ENCODE measurements at places on chromosomes 16 and 17.

GRCh38 chr17:65389426-65389825 lies 172.0 kb downstream of the AXIN2 start:
- no peak for DNase-seq

DNA sequence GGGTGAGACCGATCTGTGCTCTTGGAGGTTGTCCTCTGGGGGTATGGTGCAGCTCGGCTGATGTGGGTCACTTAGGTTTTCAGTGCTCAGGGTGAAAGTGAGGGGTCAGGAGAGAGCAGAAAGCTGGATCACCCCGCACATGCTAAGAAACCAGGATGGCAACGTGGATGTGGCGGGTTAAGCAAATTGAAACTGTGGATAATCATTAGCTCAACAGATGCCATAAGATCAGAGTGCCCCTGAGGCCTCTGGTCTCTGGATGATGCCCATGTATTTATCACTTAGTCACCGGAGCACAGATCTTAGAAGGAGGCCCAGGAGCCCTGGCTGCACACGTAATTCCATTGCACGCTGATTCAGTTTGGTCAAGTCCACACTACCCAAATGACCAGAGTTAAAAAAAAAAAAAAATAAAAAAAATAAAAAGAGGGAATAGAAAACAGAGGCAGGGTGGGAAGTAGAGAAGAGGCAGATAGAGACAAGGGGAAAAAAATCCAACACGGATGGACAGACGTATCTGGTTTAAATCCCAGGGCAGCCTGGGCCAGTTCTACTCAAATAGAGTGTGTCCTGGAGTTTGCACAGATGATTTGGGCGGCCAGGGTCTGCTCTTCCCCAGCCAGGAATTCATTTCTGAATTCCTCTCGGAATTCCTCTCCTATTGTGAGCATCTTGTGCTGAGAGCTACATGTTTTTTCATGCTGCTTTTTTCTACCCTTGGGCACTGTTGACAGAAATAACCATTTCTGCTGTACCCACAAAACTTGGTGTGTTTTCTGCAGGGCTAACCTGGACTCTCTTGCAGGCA lies 378.3 kb downstream of the CPPED1 start:
- DNase-seq: no peak

- no peak for DNase-seq
Observed at GRCh38 chr16:31413381-31413780, 14.8 kb downstream of the COX6A2 start.

DNA sequence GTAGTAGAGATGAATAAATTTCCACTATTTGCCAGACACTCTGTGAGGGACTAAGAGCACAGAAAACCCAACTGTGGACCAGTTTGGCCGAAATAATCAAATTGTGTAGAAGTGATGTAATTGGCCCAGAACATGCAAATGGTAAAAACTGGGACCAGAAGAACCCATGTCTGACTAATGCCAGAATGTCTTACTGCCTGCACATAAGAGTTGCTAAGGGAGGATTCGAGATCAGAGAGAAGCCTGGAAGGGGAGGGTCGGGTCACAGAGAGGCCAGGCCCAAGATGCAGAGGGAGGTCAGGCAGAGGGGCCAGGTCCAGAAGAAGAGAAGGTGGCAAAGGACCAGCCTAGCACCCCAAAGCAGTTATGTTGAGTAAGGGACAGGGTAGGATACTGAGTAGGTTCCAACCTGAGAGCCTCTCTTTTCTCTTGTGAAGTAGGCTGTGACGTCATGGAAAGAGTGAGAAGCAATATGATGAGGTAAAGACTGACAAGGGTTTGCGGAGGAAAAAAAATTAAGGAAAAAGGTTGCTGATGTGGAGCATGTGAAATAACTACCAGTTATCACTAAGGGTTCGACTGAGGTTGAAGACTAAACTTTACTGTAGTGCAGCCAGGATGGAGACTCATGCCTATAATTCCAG lies 53.2 kb downstream of the SKAP1 start:
- no peak for DNase-seq

- DNase-seq: no peak
Observed at GRCh38 chr16:52256310-52257078, 290.4 kb downstream of the TOX3 start.

GRCh38 chr17:63305857-63306256 lies 140.2 kb downstream of the CYB561 start:
- DNase-seq: no peak

- no peak for DNase-seq
Observed at GRCh38 chr17:50356418-50356817, 10.5 kb downstream of the XYLT2 start.

GRCh38 chr16:13436641-13437412 lies 483.1 kb upstream of the ERCC4 start:
- peak; percentile 96 for DNase-seq

DNA sequence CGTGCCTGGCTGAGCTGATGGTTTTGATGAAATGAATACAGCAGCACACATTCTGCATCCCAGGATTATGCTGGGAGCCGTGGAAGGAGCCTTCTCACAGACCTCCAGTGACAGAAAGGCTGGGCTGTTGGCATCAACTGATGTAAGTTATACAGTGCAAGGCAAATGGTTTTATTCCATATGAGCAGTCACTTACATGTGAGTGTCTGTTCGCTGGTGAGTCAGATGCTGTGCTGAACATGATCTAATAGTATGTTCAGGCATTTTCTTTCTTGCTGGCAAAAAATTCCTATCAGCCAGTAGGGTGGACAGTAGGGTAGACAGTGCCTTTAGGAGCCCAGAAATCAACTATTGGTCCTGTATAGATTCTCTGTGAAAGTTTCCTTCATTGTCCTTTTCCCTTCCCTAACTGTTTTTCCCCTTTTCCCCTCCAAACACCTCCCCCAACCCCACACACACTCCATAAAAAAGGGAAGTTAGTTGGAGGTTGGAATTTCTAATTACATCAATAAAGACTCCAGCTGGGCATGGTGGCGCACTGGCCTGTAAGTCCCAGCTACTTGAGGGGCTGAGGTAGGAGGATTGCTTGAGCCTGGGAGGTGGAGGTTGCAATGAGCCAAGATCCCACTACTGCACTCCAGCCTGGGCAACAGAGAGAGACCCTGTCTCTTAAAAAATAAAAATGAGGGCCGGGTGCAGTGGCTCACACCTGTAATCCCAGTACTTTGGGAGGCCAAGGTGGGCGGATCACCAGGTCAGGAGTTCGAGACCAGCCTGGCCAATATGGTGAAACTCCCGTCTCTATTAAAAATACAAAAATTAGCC lies 36.2 kb downstream of the LDHD start:
- DNase-seq: no peak

DNA sequence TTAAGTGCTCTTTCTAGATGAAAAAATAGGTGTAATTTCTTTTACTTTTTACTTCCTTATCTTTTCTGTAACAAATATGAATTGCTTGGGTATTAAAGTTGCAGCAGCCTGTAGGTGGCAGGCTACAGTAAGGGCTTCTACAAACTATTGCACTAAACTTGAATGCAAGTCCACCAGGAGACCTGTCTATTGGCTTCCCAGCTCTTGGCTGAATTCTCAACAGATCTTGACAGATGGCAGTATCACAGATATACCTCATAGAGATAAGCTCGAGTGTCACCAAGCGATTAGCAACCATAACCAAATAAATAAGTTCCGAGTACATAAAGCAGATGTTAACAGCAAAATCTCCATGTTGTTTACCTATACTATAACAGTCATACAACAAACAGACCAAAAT lies 5.9 kb downstream of the BBS2 start:
- peak; percentile 79 for DNase-seq

GRCh38 chr16:27582883-27583282 lies 32.9 kb downstream of the KATNIP start:
- no peak for DNase-seq

DNA sequence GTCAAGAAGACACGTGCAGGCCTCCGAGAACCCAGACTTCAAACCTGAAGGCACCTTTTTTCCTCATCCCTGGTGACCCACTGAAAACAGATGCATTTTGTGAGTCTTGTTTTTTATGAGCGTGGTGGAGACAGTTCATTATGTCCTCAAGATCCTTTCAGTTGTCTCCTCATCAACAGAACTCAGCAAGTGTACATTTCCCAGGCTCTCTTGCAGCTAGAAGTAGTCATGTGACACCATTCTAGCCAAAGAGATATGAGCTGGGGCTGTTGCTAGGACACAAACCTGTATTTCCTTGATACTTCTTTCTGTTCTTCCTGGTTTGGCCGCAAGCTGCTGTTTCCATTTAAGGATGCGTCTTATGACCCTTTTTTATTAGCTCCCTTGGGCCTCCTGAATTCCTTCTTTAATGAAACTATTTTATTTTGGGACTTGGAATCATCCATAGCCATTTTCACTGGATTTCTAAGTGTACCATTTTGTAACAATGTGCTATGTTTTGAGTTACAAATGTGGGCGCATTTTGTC lies 135.7 kb upstream of the FOXF1 start:
- DNase-seq: no peak

Data from ACHN (cell line).